ENCODE measurements at places on chromosomes 4 and X. TPM values are rescaled to one million over a fixed set of nuclear protein-coding genes. Genes with fewer than 3 reads are reported as not detected.
A peak's percentile ranks its signal among the peaks of the same experiment; 100 is the strongest.

DNA sequence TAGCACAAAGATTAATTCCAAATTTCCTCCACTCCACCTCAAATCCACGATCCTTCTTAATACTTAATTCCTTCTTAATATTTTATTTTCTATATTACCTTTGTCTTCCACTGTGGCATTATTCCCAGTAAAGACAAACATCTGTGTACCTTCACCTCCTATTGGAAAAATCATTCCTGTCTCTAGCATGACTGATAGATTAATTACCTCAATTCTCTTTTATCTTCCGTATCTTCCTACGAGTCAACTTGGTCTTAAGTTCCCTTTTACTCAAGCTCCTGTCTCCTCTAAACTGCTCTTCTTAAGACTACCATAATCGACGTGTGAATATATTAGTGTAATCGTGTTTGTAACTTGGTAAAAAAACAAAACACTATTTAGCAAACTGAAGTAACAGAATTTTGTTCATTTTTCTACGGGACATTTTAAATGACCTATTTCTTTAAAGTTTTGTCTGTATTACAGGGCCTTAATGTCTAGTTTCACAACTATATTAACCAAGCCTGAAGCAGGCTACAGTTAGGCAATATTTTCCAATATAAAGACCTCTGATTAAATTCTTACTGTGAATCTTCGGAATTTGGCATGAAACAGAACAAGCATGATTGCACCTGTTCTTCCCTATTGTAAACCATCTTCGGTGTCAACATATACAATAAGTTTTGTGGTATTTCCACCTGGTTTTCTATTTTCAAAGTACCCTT lies 1.1 kb upstream of the USP38 start:
- no peaks in the 10 kb centered on the region for H3K27me3 ChIP-seq
- H3K36me3 ChIP-seq, result peaks cover 6% of the 10 kb centered on the region
- peak overlapping the region; percentile 82 for H3K4me3 ChIP-seq
- no peaks in the 10 kb centered on the region for H3K4me1 ChIP-seq
- no peak for DNase-seq

DNA sequence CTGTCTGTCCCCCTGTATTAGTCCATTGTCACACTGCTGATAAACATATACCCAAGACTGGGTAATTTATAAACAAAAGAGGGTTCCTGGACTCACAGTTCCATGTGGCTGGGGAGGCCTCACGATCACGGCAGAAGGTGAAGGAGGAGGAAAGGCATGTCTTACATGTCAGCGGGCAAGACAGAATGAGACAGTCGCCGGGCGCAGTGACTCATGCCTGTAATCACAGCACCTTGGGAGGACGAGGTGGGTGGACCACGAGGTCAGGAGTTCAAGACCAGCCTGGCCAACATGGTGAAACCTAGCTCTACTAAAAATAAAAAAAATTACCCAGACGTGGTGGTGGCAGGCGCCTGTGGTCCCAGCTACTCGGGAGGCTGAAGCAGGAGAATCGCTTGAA lies 24.7 kb downstream of the IL3RA start:
- peaks cover 9% of the 10 kb centered on the region for H3K36me3 ChIP-seq
- H3K4me1 ChIP-seq, result no peaks in the 10 kb centered on the region
- DNase-seq, result no peak
- no peak overlapping the region for H3K4me3 ChIP-seq
- no peak overlapping the region for H3K27ac ChIP-seq

DNA sequence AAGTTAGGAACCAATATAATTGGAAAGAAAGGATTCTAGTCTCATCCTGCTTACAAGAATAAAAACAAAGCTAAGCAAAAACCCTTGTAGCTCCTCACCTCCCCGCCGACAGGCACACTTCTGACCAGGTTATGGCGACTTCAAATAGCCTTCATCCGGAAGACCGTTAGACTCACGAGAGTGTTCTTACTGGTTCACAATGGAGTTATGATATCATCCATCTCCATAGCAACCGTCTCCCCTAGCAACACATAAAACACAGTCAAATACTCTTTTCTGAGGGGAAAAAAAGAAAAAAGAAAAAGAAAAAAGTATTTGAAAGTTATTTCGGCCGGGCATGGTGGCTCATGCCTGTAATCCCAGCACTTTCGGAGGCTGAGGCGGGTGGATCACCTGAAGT lies at the start of gene IL13RA2:
Gene IL13RA2 (minus strand): TSS at position 162 of the 400 bp plus-strand sequence. CDS start 347 bp downstream, outside the sequence.
- H3K4me3 ChIP-seq, result no peak within 1 kb of the TSS
- H3K36me3 ChIP-seq, result no peaks in the 10 kb centered on the region
- no peaks in the 10 kb centered on the region for H3K27me3 ChIP-seq
- no peak for DNase-seq

GRCh38 chrX:124931958-124932357 lies 387.7 kb upstream of the TEX13C start:
- H3K36me3 ChIP-seq, result no peaks in the 10 kb centered on the region
- H3K27ac ChIP-seq, result no peak overlapping the region

Gene MAGEA12
- not detected for total RNA-seq

Gene CFAP99
- total RNA-seq, result not detected

Gene AFM
- total RNA-seq, result not detected
